Fibroblast of villous mesenchyme (primary cell): ENCODE measurements at places on chromosomes 11 and 22. TPM values are rescaled to one million over a fixed set of nuclear protein-coding genes. Genes with fewer than 3 reads are reported as not detected.

Gene MUC5AC
- not detected in 2 replicates for total RNA-seq

Gene PPARA
- total RNA-seq: 14.2 and 15.5 TPM in 2 replicates

Gene POLA2
- 7.1 and 12.1 TPM in 2 replicates for total RNA-seq

Gene SLC43A1
- total RNA-seq: 6.0 and 9.3 TPM in 2 replicates

Gene ARL14EP
- total RNA-seq: 12.9 and 34.5 TPM in 2 replicates

Gene ROM1
- 2.9 and 3.0 TPM in 2 replicates for total RNA-seq

Gene TOM1
- total RNA-seq: 53.1 and 73.8 TPM in 2 replicates

Gene PPP2R5B
- total RNA-seq: 11.6 and 14.2 TPM in 2 replicates

Gene TEX12
- 0.32 TPM in 1 of 2 replicates, not detected in the other for total RNA-seq

Gene MS4A3
- total RNA-seq: not detected in 2 replicates

Gene CADM1
- total RNA-seq: 9.1 and 15.5 TPM in 2 replicates

Gene SCGB2A2
- not detected in 2 replicates for total RNA-seq

Gene SCGB1D2
- total RNA-seq: not detected in 2 replicates

Gene SLC5A1
- total RNA-seq: not detected in 2 replicates

Gene SYT13
- not detected in 2 replicates for total RNA-seq

Gene PNPLA5
- total RNA-seq: not detected in 2 replicates

Gene MPPED2
- not detected in 2 replicates for total RNA-seq

Gene TSPAN32
- total RNA-seq: under 0.01 and 0.43 TPM in 2 replicates

Gene ZP1
- not detected in 2 replicates for total RNA-seq
